ENCODE measurements at places on chromosomes 7 and 10.

GRCh38 chr7:151686016-151686766 is 166.5 kb upstream of the RHEB start:
- DNase-seq: no peak

DNA sequence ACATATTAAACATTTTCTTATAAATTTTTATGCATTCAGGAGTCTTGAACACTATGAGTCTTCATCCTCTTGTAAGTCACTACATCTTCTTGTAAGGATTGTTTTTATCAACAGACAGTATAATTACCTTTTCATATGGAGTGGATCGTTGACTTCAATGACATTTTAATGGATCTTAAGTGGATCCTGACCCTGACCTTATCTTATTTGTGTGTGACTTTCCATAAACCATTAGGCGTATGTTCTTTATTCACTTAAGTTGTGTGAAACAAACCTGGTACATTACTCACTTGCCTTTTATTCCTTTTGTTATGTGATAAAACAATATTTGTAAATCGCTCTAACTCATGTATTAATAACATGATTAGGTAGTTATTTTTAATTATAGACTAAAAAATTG is 18.5 kb upstream of the SEMA3C start:
- DNase-seq: no peak

DNA sequence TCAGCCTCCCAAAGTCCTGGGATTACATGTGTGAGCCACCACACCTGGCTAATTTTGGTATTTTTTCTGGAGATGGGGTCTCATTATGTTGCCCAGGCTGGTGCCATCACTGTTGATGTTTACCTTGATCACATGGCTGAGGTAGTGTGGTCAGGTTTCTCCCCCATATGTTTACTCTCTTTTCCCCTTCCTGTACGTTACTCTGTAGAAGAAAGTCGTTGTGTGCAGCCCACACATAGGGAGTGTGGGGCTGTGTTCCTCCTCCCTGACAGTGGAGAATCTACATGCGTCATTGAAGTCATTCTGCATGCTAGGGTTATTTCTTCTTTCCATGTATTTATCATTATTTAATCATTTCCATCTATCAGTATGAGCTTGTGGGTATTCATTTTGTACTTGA is 16.3 kb upstream of the ORAI2 start:
- no peak for DNase-seq

GRCh38 chr10:72323771-72324191 is 30.9 kb downstream of the DNAJB12 start:
- DNase-seq: no peak

DNA sequence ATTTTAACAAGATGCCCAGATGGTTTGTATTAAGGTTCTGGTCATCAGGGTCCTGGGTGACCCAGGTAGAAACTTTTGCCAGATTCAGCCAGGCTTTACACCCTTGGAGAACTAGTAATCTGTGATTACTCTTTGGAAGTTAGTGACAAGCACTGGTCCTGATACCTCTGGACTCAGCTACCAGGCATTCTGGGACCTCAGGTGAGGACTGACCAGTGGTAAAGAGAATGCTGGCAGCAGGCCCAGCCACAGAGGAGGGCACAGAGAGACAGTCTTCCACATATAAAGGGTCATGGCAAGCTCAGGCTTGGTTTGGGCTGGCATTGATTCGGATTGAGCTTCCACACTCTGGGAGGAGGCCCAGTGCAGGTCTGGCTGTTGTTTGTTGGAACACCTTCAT is 112.0 kb upstream of the CHST15 start:
- DNase-seq: no peak

GRCh38 chr7:33794419-33794818 is 110.9 kb upstream of the BMPER start:
- DNase-seq: no peak

DNA sequence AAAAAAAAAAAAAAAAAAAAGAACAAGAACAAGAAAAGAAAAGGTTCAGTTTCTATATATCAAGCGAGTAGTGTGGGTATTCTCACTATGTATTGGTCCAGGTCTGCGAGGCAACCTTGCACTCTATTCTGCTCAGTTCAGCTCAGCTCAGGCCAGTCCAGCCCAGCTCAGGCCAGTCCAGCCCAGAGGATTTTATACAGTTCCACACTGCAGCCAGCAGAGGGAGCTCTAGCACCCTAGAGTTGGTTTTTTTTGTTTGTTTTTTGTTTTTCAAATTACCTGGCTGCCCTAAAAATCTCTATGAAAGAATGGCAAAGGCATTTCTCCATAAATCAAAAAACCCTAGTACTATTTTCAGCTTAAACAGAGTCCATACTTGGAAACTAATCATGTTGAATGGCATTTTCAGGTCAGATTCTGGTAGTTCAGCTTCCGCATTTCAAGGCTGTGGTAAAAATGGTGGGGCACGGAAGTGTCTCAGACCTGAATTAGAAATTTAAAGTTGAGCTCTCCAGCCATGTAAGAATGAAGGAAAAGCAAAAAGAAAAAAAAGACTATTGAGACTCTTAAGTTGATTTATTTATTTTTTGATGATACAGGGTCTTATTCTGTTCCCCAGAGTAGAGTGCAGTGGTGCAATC is 55.2 kb upstream of the GSDME start:
- no peak for DNase-seq

- no peak for DNase-seq
Measured at GRCh38 chr7:30329716-30330115, 45.3 kb downstream of the ZNRF2 start.

GRCh38 chr7:144378651-144379050 is 23.4 kb downstream of the ARHGEF5 start:
- no peak for DNase-seq

DNA sequence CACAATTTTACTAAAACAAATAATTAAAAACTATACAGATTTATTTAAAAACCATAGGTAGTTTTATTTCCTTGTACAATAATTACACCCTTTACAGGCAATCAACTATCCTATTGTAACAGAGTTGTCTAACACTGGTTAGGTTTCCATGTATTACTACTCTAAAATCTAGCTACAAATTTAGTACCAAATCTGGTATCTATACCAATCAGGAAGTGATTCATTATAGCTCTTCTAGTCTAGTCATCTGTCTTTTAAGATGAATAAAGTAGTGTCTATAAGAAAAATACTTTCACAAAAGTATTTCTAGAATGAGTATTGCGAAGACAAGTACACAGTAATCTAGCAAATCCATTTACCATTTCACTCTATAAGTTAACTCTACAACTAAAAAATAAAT is 16.9 kb downstream of the ZNF800 start:
- DNase-seq: no peak

DNA sequence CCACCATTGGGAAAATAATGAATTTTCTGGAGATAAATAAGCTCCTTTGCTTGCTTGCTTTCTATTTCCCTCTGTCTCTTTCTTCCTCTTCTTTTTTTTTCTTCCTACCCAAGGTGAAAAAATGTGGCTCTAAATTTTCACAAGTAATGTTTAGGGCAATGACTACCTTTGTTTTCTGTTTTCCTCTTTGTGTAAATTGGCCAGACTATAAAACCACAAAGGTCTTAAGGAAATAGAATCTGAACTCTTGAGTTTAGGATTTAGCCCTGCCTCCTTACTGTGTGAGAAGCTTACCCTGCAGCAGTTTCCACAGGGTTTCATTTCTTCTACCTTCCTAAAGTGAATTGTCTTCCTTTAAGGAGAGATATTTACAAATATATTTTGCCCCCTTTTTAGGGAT is 330.4 kb downstream of the ARL4A start:
- DNase-seq: no peak

GRCh38 chr7:93414574-93414973 is 159.9 kb downstream of the CALCR start:
- no peak for DNase-seq

GRCh38 chr7:151809864-151810170 is 67.1 kb downstream of the PRKAG2 start:
- no peak for DNase-seq

GRCh38 chr10:91590142-91590903 is 42.5 kb downstream of the PPP1R3C start:
- no peak for DNase-seq

GRCh38 chr7:115005251-115005650 is 83.4 kb downstream of the MDFIC start:
- no peak for DNase-seq

- DNase-seq: no peak
Measured at GRCh38 chr7:123929107-123929506, 4.1 kb downstream of the SPAM1 start.

DNA sequence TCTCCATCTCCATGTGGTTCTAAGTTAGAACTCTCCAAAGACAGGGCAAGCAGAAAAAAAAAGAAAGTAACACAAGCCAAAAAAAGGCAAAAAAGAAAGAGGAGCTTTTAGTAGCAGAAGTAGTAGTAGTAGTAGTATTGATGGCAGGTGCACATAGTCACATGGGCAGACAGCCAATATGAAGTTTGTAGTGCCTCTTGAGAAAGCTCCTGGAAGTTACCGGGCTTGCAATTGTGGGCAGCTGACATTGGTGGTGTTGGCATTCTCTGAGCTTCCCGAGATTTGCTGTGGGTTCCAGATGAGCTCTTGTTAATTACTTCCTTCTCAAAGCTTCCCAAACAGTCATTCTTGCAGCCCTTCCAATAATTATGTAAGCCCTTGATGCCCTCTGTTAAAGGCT is 1128.5 kb downstream of the TYW1 start:
- DNase-seq: no peak

GRCh38 chr7:121016966-121017365 is 28.5 kb downstream of the CPED1 start:
- DNase-seq: no peak

DNA sequence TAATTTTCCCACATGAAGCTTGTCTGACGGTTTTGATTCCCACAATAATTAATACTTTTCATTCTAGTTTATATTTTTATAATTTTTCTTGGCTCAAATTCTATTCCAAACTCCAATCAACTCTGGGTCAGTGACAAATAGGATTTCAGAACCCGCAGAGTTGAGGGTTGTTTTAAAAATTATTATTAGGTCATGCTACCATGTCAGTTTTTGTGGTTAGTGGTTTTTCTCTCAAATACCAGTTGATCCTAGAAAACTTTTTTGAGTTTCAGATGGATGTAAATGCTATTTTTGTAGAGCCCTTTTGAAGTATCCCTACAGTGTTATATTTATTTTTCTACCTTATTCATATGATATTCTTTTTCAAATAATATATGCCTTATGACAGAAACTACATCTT is 237.4 kb downstream of the SEMA3D start:
- no peak for DNase-seq

DNA sequence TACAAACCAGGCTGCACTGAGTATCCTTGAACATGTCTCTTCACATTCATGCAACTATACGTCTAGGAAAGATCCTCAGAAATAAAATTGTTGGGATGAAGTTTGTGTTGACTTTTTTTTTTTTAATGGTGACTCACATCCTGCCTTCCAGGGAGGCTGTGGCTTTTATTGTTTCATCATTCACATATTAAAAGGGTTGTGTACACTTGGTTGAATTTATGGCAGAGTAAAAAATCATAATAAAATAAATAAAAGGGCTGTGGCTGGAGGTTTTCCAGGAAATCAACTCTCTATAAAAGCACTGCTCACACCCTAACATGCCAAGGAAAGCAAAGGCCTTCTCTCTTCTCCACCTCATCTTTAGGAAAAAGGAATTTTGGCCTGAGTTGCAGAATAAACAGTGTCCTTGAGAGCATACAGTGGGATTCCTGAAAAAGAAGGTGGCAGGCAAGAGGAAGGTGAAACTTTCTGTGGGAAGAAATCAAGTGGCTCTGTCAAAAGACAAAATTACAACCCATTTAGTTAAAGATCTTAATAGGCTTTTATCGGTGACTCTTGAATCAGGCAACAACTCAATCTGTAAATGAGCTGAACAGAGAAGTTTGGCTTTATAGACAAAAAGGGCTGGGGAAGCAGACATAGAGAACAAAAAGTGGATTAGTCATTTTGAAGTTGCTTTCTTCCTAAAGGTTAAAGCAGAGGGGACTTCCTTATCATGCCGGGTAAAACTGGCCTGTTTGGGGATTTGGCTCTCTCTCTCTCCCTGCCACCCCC is 41.6 kb upstream of the FHIP2A start:
- no peak for DNase-seq

DNA sequence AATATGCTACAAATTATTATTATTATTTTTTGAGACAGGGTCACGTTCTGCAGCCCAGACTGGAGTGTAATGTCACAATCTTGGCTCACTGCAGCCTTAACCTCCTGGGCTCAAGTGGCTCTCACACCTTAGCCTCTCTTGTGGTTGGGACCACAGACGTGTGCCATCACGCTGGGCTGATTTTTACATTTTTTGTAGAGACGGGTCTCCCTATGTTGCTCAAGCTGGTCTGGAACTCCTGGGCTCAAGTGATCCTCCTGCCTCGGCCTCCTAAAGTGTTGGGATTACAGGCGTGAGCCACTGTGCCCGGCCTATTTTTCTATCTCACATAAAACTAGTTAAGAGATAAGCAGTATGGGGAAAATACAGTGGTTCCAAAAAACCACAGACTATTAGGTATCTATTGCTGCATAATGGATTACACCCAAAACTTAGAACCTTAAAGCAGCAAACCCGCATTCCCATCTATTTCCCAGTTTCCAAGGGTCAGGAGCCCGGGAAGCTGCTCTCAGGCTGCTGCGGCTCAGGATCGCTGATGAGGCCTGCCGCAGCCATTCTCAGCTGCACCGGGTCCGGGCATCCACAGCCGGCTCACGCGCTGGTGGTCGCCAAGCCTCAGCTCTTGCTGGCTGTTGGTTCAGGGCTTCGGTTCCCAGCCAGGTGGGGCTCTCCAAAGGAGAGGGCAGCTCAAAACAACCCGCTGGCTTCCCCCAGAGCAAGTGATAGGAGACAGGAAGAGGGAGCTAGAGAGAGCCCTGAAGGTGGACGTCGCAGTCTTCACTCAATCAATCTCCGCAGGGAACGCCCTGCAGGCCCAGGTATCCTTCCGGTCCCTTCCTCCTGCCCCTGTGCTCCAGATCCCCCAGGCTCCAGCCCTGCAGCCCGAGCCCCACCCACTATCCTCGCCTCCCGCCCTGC is 128.2 kb downstream of the UBE2H start:
- DNase-seq: no peak

GRCh38 chr10:119466655-119467054 is 75.9 kb downstream of the RGS10 start:
- no peak for DNase-seq

DNA sequence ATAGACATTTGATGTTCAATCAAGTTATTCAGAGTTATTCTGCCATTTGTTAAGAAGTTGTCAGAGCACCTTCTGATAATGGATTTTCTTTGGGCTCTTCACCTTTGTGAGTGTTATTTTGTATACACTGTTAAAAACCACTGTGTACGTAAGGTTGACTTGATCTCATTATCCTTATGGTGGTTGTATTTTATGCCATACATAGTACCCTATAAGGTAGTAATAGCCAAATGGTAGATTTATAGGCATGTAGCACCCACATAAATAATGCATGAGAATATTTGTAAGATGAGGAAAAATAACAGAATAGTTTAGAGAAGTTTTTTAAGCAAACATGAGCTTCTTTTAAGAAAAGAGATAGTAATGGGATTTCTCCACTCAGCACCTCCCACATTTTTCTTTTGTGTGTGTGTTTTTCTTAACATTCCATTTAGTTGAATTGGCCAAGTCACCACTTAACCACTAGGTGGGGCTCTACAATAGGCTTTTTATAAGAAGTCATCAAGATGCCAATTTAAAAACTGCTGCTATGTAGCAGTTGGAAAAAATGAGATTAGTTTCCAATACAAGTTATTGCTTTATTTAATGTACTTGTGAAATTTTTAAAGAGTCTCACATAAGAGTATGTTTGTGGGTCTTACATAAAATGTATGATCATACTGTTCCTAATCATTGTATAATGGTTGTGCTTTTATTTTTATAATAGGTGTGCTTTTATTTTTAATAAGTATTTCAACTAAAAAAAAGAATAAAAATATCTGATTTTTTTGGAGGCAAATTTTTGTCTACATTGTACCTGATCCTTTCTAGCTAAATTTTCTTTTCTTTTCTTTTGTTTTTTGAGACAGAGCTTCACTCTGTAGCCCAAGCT is 41.1 kb upstream of the STMP1 start:
- DNase-seq: no peak

GRCh38 chr7:38310591-38311101 is 37.2 kb upstream of the TARP start:
- DNase-seq: no peak
